Esophagus muscularis mucosa (tissue), 4 donors: ENCODE measurements at places on chromosomes 16 and 17. TPM values are rescaled to one million over a fixed set of nuclear protein-coding genes. Genes with fewer than 3 reads are reported as not detected.

GRCh38 chr17:33302394-33302793, 9.3 kb upstream of the ASIC2 start:
- DNase-seq: no peak

Gene RAB37
- 1.4 TPM for total RNA-seq

- no peak for DNase-seq
Measured at GRCh38 chr16:53773150-53773846, 69.3 kb downstream of the FTO start.

Gene KRT20
- total RNA-seq: not detected

Gene CCL22
- total RNA-seq: not detected

- no peak for DNase-seq
Measured at GRCh38 chr16:3074860-3075522, 9.6 kb downstream of the IL32 start.

Gene PPP1R27
- total RNA-seq: not detected

Gene NECAB2
- total RNA-seq: not detected

Gene SPATA32
- total RNA-seq: not detected

Gene AP2B1
- total RNA-seq: 108 TPM

DNA sequence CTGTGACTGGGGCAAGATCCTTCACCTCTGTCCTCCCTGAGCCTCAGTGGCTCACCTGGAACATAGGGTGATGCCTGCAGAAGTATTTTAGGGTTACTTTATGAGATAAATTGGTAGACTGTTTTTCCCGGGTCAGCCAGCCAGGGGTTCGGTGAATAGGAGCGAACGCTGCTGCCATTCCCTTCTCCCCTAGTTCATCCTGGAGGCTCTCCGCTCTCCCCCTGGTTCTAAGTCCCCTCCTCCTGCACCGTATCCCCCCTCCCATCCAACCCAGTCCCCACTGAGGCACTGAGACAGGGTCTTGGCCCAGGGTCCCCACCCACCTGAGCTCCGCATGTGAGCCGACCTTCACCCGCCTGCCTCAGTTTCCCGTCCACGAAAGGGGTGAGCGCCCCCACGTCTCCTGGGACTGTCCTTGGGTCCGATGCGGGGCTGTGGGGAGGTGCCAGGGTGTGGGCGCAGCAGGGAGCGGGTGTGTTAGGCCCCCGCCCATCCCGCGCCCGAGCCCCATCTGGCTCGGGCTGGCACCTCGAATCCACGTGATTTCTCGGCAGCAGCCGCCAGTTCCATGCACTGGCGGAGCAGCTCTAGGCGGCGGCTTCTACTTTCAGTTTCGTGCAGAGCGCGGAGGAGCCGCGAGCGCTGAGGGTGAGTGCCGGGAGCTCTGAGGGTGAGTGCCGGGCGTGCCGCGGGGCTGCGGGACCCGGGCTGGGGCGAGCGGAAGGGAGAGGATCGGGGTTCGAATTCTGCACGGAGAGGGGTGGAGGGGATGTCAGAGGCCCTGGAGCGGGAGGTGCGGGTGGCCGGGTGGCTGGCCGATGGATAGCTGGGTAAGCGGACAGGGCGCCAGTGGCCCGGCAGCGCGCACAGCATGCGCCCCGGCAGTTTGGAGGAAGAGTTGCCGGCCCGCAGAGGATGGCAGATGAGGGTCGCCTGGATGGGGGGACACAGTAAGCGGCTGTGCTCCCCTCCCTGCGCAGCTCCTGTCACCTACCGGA, at the start of gene NLRC5:
NLRC5 (plus strand) TSS at position 610 of the 998 bp plus-strand sequence. CDS start 31,156 bp downstream, outside the sequence.
- peak; percentile 95 for DNase-seq

- DNase-seq: no peak
Measured at GRCh38 chr16:47480410-47480809, 19.3 kb downstream of the PHKB start.

- no peak for DNase-seq
Measured at GRCh38 chr16:85638695-85639409, 25.7 kb downstream of the GSE1 start.
